Cerebellar cortex (tissue), 1 donor: ENCODE measurements at places on chromosomes 6 and 20.
A peak's percentile ranks its signal among the peaks of the same experiment; 100 is the strongest.

- no peak for DNase-seq
Observed at GRCh38 chr20:5528261-5528660, 211.5 kb upstream of the PROKR2 start.

DNA sequence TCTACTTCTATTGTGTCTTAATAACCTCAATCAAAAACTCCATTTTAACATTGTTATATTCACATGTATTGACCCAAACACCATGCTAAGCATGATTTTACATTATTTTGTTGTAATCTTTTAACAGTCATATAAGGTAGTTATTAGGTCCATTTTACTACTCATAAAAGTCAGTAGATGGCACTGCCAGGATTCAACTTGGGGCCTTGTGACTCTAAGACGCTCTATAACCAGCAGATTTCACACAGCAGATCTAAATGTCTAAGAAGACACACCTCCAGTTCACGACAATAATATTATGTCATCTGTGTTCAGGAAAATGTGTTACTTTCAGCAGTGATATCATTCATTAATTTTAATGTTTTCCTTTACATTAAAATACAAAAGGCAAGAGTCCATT is 88.0 kb downstream of the FRK start:
- no peak for DNase-seq

GRCh38 chr6:142756215-142756630 is 188.8 kb downstream of the HIVEP2 start:
- no peak for DNase-seq

GRCh38 chr6:26223228-26223627 is 136.0 kb downstream of the HFE start:
- DNase-seq, result peak; percentile 72

- DNase-seq, result no peak
Observed at GRCh38 chr6:146381486-146381885, 162.1 kb upstream of the RAB32 start.

DNA sequence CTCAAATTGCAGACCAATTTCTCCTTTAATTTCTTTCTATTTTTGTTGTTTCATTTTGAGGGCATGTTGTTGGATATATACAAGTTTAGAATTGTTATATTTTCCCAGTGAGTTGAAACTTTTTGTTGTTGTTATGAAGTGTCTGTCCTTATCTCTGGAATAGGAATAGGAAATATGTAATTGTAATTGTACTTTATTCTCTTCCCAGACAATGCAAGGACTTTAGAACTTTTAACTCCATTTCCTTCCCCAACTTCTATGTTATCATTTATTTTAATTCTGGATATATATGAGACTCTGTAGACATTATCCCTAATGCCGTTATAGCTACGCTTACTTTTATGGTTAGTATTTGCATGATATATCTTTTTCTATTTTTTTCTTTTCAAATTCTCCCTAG is 12.4 kb downstream of the SERPINB1 start:
- no peak for DNase-seq

DNA sequence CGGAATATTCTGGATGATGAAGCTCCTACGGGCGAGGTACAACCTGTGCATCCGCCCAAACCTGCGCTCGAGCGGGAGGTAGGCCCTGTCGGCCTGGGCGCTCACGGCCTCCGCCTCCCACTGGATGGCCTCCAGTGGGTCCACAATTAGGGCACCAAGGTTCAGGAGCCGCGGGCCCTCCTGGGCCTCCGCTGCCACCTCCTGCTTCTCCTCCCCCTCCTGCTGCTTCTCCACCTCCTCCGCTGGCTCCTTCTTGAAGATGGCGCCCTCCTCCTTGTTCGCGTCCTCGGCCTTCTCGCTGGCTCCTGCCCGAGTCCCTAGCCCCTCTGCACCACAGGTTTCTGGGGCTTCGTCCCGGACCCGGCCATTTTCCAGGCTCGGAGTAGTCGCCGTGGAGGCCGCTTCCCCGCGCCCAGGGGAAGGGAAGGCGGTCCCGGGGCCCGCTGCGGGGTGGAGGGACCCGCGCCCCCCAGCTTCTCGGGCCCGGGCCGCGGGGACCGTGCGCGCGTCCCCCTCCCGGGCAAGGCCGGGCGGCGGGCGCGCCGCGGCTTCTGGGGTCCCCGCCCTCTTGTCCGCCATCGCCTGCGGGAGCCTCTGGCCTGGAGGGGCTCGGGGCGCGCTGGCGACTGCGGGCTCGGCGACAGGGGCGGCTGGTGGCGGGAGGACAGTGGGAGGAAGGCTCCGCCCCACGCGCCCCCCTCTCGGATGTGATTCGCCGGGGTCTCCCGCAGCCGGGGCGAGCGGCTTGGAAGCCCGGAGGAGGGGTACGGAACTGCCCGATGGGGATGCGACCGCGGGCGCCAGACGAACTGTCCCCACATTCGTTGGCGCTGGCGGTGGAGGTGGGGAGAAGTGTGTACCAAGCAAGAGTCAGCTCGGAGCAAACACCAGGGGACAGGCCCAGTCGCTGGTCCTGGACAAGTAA is 17.6 kb downstream of the PLAGL2 start:
- DNase-seq, result peak; percentile 62

- no peak for DNase-seq
Observed at GRCh38 chr6:50836231-50836630, 17.6 kb downstream of the TFAP2B start.

GRCh38 chr6:91994787-91995186 is 1407.9 kb upstream of the MAP3K7 start:
- DNase-seq, result no peak

- DNase-seq, result no peak
Observed at GRCh38 chr6:163922562-163922961, 508.0 kb downstream of the QKI start.

DNA sequence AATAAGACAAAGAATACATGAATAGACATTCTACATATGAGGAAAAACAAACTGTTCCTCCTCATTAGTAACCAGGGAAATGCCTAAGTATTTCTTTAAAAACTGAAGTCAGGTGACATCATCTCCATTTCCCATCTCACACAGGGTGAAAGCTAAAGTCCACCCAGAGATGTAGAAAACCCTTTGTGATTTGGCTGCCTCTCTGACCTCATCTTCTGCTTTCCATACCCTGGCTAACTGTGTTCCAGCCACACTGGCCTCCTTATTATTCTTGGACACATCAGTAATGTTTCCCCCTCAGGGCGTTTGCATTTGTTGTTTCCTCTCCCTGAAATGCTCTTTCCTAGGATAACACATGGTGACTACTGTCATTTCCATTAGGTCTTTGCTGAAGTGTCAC is 40.4 kb downstream of the ESF1 start:
- no peak for DNase-seq

- DNase-seq, result no peak
Observed at GRCh38 chr6:37088897-37089296, 81.1 kb upstream of the PIM1 start.

DNA sequence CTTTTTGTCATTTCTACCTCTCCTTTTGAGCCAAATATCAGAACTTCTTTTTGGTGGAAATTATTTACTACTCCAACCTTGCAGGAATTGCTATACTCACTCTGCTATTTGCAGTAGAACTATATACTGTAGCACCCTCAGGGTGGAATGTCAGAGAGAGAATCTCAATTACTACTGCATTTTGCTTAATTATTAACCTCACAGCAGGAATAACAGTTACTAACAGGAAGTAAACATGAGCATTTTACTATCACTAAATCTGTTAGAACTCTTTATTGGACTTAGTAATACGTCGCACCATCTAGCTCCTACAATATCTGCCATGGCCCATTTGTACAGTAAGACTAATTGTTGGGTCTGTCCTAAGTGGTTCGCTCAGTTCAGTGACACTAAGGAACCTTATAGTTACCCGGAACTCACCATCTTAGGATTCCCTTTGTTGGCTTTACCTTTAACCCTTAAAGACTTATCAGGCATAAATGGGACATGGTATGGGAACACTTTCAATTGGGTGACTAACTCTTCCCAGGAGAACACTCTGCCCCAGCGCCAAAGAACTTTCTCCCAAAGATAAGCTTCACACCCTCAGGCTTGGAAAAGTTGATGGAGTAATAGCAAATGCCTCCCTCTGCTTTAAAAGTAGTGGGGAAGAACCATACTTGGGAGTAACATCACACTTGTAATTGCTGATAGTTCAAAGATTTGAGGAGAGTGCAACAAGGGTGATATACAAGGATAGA is 38.8 kb downstream of the PLN start:
- no peak for DNase-seq

GRCh38 chr6:110265273-110265672 is 85.0 kb downstream of the CDC40 start:
- no peak for DNase-seq

- DNase-seq, result no peak
Observed at GRCh38 chr6:77356821-77357220, 106.5 kb downstream of the HTR1B start.

DNA sequence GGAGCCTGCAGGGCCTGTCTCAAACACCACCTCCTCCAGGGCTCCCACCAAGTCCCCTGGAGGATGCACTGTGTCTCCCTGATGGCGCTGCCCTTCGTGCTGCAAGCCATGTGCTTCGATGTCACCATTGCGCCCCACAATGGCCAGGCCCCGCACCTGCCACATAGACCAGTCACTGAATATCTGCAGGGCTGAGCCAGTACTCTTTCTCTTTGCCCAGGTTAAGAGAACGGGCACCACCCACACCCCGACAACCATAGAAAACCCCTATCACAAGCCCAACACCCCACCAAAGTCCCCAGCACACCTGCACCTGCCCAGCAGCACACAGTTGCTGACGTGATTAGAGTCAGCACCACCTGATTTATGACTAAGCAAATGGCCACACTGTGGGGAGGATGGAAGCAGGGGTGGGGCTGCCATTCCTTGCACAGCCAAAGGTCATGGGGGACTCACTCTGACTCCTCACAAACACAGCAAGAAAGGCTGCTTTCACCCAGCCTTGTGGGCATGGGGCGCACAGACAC is 104.3 kb downstream of the SLC23A2 start:
- no peak for DNase-seq

DNA sequence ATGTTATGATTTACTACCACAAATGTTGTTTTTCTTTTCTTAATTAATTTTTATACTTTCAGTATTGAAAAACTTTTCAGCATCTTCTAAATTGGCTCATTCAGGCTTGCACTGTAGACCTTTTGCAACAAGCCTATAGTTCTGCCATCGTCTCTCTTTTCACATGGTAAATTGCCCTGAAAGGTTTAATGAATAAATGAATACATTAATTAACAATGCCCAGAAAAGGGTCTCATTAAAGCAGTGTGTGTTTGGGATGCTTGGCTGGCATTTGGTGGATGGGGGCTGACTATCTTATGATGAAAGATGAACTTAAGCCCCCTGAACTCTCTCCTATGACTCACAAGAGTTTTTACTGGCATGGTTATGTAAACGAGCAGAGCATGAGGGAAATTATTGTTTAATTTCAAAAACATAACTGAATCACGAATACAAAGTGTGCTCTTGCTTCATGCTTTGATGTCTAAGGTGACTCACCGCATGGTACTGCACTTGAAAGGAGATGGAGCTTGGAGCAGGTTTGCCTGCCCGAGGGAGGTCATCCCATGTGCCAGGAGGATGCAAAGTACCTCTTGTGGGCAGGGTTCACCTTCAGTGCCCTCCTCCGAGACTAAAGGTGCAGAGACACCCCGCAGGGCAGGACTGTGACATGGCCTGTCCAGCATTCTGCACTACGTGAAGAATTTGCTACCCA is 13.8 kb upstream of the PCK1 start:
- no peak for DNase-seq

GRCh38 chr6:84771756-84772356 is 7.5 kb upstream of the TBX18 start:
- no peak for DNase-seq

DNA sequence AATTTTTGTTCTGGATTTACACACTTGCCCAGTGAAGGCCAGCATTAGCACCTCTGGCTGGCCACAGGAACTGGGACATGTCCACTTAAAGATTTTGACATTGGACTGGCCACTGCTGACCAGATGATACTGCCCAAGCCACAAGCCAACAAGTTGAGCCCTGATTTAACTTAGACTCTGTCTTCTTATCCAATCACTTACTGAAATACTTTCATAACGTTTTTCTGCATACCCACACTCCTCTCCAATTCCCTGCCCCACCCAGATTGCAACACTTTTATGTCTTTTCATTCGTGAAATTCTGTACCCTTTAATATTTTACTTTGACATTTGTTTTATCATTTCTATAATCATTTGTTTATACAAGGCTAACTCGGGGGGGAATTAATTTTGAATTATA is 170.3 kb upstream of the TAB2 start:
- no peak for DNase-seq

- no peak for DNase-seq
Observed at GRCh38 chr20:16861708-16862107, 113.5 kb downstream of the OTOR start.

DNA sequence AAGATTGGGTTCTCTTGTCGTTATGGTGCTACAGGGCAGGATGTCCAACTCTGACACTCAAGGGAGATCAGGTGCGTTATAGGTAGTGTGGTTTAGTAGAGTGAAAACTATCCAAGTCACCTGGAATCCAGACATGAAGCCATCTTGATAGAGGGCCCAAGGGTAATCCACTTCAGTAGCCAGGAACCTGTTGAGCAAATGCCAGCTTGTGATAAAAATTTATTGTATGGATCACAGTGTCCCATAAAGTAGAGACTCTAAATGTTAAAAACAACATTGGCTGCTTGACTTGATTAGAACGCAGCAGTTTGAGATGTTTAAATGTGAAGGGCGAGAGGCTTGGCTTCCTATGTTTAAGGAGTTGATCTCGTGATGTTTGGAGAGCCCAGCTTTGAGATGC is 105.7 kb upstream of the GMDS start:
- DNase-seq, result no peak

DNA sequence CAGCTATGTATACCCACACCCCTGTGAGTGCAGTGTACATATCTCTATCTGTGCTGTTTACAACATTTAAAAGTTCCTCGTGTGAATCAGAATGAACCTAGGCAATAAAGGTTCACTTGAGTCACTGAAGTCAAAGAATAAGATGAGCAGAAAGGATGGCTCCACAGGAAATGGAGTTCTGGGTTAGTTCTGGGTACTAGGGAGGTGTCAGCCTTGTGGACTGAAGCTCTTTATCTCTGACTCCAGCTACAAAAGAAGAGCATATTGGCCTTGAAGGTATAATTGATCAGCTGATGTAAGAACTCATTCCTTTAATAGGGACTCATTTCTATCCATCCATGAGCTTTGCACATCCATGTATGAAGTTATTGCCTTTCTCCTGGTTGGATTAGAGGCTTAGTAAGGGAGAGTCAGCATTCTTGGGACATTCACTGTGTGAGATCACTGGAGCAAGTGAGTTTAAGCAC is 73.9 kb upstream of the BACH2 start:
- DNase-seq, result no peak
